Epithelial cell of alveolus of lung (primary cell): ENCODE measurements at places on chromosomes 1 and 21. TPM values are rescaled to one million over a fixed set of nuclear protein-coding genes. Genes with fewer than 3 reads are reported as not detected.

Gene TMEM61
- 0.26 TPM in 1 of 2 replicates, not detected in the other for total RNA-seq

Gene NTNG1
- 0.64 and 7.5 TPM in 2 replicates for total RNA-seq

Gene ERVH48-1
- total RNA-seq: not detected in 2 replicates

Gene ZSWIM5
- 0.08 and 0.65 TPM in 2 replicates for total RNA-seq

Gene FAM76A
- total RNA-seq: 6.9 and 8.7 TPM in 2 replicates

Gene C1orf174
- total RNA-seq: 22.0 and 24.6 TPM in 2 replicates

Gene MMP23B
- 9.3 and 90.0 TPM in 2 replicates for total RNA-seq

Gene PGLYRP4
- total RNA-seq: not detected in 2 replicates

Gene GPR37L1
- total RNA-seq: not detected in 2 replicates

Gene CELA2A
- total RNA-seq: not detected in 2 replicates

Gene LAD1
- total RNA-seq: 0.48 and 3.4 TPM in 2 replicates

Gene VSIG8
- total RNA-seq: not detected in 2 replicates
